ENCODE measurements at places on chromosomes 5 and 9.

DNA sequence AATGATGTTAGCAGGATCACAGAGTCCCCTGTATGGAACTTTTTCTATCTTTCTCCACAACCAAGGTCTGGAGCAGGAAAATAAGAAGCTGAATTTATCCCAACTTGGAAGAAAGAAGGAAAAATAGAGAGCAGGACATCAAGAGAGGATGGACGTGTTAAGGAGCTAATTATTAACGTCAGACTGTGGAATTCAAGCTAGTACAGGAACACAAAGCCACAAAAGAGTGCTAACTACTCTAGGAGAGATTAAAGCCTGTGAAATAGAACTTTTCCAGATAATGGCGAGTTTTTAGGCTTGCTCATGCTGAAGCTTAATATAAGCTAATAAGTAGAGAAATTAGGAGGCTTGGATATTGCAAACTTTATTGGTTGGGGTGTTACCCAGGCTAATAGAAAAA is 632 bp upstream of the SPINK13 start:
- DNase-seq = no peak

DNA sequence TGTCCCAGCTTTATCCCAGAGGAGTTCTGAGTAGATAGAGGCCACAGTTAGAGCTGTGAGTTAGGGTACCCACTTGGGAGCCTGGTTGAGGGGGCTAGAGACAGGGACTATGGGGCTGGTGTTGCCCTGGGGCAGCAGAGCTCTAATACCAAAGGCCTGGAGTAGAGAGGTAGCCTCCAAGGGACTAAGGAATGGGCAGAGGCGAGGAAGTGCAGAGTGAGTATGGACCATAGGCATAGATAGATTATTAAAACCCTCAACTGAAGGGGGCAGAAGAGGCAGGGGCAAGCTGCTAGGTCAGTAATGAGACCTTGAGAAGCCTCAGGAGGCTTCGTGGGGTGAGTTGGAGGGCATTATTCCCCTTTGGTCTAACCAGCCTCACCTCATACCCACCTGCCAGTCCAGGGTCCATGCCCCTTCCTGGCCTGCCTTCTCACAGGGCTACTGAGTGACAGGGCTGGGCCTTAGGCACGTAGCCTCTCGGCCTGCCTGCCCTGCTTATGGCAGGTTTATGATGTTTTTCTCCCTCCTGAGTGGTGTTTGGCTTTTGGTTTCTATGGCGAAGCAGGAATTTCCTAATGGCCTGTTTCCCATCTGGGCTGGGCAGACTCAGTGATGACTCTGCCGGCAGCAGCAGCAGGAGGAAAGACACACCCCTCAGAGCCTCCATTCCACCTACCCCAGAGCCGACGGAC is 8.0 kb downstream of the PDLIM4 start:
- no peak for DNase-seq

DNA sequence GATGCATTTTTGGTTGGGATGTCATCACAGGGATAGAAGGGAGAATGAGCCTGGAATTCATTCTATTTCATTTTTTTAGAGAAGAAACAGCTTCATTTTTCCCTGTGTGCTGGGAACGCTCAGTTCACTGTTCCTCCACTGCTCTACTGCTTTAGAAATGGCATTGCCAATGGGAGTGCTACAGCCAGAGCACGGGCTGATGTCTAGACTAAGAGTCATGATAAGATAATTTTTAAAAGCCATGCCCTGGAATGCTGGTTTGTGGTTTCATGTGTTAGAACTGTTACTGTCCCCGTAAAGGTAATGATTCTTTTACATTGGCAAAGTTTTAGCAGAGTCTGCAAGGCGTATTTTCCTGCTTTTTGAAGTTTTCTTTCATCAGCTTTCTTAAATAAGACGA is 119.6 kb downstream of the SEMA6A start:
- no peak for DNase-seq

- DNase-seq = no peak
Measured at GRCh38 chr5:148681157-148682057, 27.1 kb upstream of the HTR4 start.

DNA sequence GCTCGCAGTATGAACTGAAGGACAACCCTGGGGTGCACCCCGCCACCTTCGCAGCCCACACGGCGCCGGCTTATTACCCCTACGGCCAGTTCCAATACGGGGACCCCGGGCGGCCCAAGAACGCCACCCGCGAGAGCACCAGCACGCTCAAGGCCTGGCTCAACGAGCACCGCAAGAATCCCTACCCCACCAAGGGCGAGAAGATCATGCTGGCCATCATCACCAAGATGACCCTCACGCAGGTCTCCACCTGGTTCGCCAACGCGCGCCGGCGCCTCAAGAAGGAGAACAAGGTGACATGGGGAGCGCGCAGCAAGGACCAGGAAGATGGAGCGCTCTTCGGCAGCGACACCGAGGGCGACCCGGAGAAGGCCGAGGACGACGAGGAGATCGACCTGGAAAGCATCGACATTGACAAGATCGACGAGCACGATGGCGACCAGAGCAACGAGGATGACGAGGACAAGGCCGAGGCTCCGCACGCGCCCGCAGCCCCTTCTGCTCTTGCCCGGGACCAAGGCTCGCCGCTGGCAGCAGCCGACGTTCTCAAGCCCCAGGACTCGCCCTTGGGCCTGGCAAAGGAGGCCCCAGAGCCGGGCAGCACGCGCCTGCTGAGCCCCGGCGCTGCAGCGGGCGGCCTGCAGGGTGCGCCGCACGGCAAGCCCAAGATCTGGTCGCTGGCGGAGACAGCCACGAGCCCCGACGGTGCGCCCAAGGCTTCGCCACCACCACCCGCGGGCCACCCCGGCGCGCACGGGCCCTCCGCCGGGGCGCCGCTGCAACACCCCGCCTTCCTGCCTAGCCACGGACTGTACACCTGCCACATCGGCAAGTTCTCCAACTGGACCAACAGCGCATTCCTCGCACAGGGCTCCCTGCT is 3.8 kb downstream of the IRX1 start:
- no peak for DNase-seq

DNA sequence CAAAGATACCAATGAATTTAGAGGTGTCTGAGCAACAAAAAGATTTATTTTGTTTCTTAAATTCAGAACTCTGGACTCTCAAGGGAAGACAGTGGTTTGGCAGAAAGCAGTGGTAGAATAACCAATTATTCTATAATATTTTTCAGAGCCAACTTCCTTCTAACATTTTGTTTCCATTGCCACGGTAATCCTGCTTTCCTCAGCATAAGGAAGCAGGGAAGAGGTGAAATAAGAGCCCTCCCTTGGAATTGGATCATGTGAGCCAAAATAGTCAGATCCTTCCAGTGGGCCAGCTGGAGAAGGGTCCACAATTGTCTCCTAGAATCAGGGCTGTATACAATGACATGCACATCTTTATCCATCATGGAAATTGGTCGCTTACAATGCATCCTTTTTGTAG is 130.0 kb upstream of the MAP1B start:
- DNase-seq = no peak

GRCh38 chr9:38768351-38768761 is 48.4 kb upstream of the FAM240B start:
- no peak for DNase-seq

DNA sequence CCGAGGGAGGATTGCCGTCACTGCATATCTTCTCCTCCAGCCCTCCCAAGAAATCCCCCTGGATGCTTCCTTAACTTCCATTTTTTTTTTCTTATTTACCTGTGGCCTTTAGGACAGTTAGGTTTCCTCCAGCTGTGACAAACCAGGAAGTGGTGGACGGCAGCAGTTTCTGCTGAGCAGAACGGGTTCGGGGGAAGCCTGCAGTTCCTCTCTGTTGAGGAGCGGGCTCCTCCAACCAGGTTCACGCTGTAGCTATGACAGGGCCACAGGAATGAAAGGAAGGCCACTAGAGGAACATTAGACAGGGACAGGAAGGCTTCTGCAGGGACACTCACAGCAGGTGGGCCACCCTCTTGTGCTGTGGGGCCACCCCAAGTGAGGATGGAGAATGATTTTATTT is 76.7 kb upstream of the SYK start:
- no peak for DNase-seq

- DNase-seq = no peak
Measured at GRCh38 chr9:131677444-131678180, 62.3 kb downstream of the RAPGEF1 start.

DNA sequence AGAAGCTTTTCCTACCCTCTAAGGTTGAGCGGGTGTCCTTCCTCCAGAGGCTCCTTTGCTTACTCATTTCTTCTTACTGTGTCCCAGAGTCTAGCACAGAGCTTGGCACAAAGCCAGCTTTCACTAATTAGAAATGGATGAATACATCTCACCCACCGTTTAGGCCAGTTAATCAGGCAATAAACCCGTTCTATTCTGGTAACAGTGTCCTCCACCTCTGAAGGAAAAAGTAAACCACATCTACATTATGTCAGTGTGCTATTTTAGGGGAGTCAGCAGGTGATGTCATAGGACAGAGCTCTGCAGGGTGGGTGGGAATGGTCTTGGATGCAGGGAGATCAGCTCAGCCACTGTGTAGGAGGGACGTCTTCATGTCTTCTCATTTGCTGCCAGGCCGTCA is 109.2 kb downstream of the OSTF1 start:
- no peak for DNase-seq

DNA sequence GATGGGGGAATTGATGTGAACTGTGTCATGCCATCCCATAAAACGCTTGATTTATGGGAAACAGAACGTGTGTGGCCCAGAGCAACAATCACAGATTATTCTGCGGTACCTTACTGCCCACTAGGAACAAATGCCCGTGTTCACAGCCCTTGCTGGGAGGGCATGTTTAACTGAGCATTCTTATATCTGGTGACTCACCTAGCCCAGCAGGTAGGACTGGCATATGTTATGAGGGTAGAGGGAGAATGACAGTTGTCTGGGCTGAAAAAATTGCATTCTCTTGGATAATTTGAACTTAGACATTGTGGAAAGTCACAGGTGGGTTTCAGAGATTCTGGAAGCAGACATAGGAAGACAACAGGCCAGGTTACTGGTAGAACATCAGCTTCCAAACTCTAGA is 460.6 kb downstream of the DMRT2 start:
- DNase-seq = no peak

GRCh38 chr9:23934291-23934906 is 108.4 kb upstream of the ELAVL2 start:
- no peak for DNase-seq

Data from stimulated activated CD8-positive, alpha-beta memory T cell treated with anti-CD3 and anti-CD28 coated beads, Interleukin-7, amount 100 ng/mL, for 1 hour (primary cell).